Effector memory CD8-positive, alpha-beta T cell (primary cell): ENCODE measurements at places on chromosomes 7 and 10.

DNA sequence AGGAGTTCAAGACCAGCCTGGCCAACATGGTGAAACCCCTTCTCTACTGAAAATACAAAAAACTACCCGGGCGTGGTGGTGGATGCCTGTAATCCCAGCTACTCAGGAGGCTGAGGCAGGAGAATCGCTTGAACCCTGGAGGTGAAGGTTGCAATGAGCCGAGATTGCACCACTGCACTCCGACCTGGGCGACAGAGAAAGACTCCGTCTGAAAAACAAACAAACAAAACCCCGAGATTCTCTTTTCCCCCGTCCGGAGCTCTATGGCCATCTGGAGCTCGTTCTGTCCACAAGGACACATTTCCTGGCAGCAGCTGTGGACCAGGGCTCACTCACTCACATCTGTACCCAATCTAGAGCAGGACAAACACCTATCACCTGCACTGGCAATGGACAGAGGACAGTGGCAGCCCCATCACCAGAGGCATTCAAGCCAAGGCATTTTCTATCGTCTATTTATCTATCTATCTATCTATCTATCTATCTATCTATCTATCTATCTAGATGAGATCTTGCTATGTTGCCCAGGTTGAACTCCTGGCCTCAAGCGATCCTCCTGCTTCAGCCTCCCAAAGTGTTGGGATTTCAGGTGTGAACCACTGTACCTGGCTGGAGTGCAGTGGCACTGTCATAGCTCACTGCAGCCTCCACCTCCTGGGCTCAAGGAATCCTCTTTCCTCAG lies 167.1 kb upstream of the TNRC18 start:
- H3K27me3 ChIP-seq: peaks cover 12% of the 10 kb centered on the region
- DNase-seq: no peak
- peaks cover 14% of the 10 kb centered on the region for H3K4me1 ChIP-seq
- H3K36me3 ChIP-seq: peaks cover 10% of the 10 kb centered on the region
- H3K4me3 ChIP-seq: peak overlapping the region; percentile 43
- no peak overlapping the region for H3K27ac ChIP-seq

DNA sequence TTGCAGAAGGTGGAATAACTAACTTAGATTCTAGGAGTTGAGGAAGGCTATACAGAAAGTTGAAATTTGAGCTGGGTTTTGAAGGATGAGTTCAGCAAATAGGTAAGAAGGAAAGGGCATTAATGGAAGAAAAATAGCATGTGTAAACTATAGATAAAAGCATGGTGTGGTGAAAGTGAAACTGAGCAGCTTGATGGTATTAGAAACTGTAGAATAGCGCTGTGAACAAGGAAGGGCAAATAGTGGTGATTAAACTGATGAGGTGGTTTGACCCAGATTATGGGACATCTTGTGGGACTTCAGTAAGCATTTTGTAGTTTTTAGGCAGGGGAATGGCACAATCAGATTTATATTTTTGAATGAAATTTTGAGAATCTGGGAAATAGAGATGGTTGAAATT lies 90.5 kb downstream of the EXOC6 start:
- no peak overlapping the region for H3K4me3 ChIP-seq
- no peaks in the 10 kb centered on the region for H3K4me1 ChIP-seq
- peaks cover 2% of the 10 kb centered on the region for H3K36me3 ChIP-seq
- H3K27ac ChIP-seq: no peak overlapping the region
- DNase-seq: no peak
- no peaks in the 10 kb centered on the region for H3K27me3 ChIP-seq

DNA sequence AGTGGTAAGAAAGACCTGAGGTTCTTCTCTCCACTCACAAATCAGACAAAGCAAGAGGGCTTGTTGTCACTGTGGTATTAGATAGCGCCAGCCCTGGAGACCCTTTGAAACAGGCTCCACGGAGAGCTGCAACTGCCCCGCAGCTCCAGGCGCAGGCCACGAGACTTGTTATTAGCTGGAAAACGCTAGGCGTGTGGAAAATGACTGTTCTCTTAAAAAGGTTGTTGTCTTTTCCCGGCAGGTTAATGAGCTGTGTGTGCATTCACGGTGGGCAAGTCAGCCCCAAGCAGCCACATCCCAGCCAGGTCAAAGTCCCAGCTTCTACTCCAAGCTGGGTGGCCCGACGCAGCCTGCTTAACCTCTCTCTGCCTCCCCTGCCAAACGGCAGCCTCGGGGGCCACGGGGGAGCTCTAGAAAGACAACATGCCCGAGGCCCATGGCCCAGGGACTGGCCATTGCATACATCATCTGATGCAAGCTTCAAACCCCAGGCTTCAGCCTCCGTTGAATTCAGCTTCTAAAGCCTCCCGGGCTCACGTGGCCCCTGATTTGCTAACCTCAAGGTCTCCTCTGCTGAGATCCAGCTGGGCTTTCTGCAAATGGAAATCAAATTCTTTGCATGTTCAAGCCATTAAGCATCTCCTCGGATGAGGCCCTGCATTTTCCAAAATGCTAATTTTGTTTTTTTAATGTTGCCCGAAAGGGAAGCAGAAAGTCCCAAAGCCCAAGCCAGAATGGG lies 61.3 kb upstream of the DNAAF5 start:
- no peaks in the 10 kb centered on the region for H3K27me3 ChIP-seq
- no peak overlapping the region for H3K4me3 ChIP-seq
- no peaks in the 10 kb centered on the region for H3K36me3 ChIP-seq
- H3K4me1 ChIP-seq: peaks cover 2% of the 10 kb centered on the region

DNA sequence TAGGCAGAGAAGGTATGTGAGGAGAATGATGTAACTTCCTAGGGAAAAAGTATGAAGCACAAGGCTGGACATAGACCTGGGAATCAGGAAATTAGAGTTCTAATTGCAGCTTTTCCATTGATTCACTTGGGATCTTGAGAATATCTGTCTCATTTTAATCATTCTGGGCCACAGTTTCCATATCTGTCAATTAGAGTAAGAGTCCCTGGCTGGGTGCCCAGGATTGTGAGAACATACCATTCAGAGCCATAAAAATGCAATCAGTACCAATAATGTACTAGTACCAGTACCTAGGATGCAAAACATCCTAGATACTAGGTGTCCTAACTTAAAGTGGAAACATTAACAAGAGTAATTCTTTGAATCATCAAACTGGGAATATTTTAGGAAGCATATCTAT lies 29.6 kb downstream of the CAV1 start:
- no peak overlapping the region for H3K4me3 ChIP-seq
- no peaks in the 10 kb centered on the region for H3K4me1 ChIP-seq
- no peak for DNase-seq

- no peak overlapping the region for H3K27ac ChIP-seq
- H3K27me3 ChIP-seq: no peaks in the 10 kb centered on the region
- DNase-seq: no peak
- no peaks in the 10 kb centered on the region for H3K4me1 ChIP-seq
- H3K4me3 ChIP-seq: no peak overlapping the region
- no peaks in the 10 kb centered on the region for H3K36me3 ChIP-seq
Measured at GRCh38 chr7:117816727-117817126, 56.5 kb downstream of the CTTNBP2 start.

- no peak for DNase-seq
- H3K4me1 ChIP-seq: peaks cover 23% of the 10 kb centered on the region
- no peak overlapping the region for H3K27ac ChIP-seq
- H3K4me3 ChIP-seq: no peak overlapping the region
- H3K27me3 ChIP-seq: no peaks in the 10 kb centered on the region
- peaks cover 4% of the 10 kb centered on the region for H3K36me3 ChIP-seq
Measured at GRCh38 chr10:12556039-12556438, 206.7 kb downstream of the CAMK1D start.

DNA sequence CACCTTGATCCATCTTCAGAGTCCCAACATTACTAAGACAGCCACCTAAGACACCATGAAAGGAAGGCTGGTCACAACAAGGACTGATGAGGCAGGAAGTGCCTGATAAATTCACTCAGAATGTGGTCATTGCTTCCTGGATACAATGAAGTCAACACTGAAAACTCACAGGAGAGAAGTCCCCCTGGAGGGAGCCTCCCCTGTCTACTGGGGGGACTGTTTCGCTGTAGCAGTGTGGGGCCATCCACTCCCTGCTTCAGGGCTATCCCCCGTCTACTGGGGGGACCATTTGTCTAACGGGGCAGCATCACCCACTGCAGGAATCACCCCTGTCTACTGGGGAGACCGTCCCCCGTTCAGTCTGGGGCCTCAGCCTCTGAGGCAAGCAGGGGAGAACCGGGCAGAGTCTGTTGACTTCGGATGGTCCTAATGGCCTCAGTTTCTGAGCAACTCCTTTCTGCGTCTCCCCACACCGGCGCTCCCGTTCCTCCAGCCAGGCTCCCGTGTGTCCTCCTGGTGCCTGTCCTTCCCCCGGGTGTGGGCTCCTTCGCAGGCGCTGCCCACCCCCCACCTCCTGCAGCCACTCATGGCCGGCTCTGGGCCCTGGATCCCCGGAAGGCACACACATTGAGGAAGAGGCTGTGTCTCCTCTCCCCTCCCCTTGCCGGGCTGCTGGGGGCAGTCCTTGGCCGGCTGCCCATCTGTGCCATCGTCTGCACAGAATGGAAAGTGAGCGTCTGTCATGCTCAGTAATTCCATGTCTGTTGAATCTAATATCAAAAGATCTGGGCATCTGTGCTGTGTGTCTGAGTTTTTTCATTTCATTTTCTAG lies 59.9 kb upstream of the DNAJB6 start:
- peak; percentile 36 for DNase-seq
- H3K36me3 ChIP-seq: peaks cover 11% of the 10 kb centered on the region
- peaks cover 6% of the 10 kb centered on the region for H3K27me3 ChIP-seq
- peak overlapping the region; percentile 12 for H3K4me3 ChIP-seq

- no peak overlapping the region for H3K4me3 ChIP-seq
- no peaks in the 10 kb centered on the region for H3K36me3 ChIP-seq
- H3K4me1 ChIP-seq: no peaks in the 10 kb centered on the region
- H3K27me3 ChIP-seq: peaks cover 22% of the 10 kb centered on the region
- DNase-seq: no peak
Measured at GRCh38 chr7:22256541-22257096, 100.3 kb downstream of the RAPGEF5 start.

DNA sequence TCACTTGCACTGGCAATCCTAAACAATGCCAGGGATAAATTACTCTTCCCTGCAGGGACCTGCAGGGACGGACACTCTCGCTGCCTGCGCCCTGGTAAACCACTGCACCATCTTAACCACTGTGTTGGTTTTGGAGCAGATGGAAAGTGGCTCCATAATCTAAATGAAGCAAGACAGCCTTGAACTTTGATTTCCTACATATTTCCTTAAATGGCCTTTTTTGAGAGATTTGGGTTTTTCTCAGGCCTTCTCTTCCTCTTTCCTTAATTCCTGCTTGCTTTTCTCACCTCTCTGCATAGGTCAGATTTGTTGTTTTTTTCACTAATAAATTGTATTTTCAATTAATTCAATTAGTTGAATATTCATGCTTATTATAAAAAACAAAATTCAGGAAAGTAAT lies 2.8 kb downstream of the PILRA start:
- no peak overlapping the region for H3K27ac ChIP-seq
- DNase-seq: no peak
- no peaks in the 10 kb centered on the region for H3K27me3 ChIP-seq

DNA sequence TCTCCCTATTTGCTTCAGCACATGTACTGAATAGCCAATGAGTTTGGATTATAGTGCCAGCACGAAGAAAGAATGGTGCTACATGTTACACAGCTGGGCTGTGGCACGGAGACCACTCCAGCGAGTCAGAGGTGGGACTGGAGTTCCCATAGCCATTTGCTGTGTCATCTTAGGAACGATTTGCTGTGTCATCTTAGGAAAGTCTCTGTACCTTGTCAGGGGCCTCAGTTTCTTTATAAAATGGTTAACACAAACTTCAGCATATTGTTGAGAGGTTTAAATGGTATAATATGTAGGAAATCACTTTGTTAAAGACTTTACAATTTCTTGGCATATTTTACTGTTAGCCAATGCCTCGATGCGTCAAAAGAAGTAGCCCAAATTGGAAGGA lies 609.4 kb downstream of the LRMDA start:
- no peak for DNase-seq
- H3K36me3 ChIP-seq: no peaks in the 10 kb centered on the region
- no peak overlapping the region for H3K27ac ChIP-seq
- no peaks in the 10 kb centered on the region for H3K4me1 ChIP-seq

- H3K36me3 ChIP-seq: no peaks in the 10 kb centered on the region
- H3K4me1 ChIP-seq: no peaks in the 10 kb centered on the region
- DNase-seq: no peak
- H3K27me3 ChIP-seq: no peaks in the 10 kb centered on the region
Measured at GRCh38 chr7:76515999-76516443, 5.7 kb downstream of the UPK3B start.

DNA sequence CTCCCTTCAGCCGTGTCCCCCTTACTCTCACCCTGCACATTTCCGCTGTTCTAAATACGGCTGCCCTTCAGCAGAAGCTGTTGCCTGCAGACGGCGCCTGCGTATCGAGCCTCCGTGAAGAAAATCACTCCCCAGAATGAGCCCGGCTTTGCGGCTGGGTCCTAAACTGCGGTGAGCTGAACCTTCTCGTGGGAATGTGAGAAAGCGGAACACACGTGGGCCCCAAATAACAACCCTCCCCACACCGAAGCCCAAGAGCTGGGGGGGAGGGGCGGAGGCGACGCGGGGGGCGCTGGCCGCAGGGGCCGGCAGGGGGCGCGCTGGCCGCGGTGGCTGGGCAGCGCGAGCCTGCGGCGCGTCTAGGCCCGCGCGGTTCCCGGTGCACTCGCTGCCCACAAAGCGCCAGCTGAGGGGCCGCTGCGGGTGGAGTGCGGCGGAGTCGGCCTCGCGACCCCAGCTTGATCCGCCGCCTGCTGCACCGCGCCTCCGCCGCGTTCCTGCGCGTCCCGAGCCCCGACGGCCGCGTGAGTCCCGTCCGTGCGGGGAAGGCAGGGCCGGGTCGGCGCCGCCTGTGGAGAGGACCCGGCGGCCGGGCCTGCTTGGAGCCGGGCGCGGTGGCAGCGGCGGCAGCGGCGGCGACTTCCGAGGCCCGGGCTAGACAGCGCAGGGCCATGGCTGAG lies at the start of gene ZNF398:
Gene ZNF398, plus strand, starts transcription at position 382 of the 680 bp plus-strand sequence. Its CDS starts 290 bp downstream, at position 672.
- no peaks in the 10 kb centered on the region for H3K27me3 ChIP-seq
- peaks cover 16% of the 10 kb centered on the region for H3K36me3 ChIP-seq
- peak within 1 kb of the TSS; percentile 77 for H3K27ac ChIP-seq
- H3K4me3 ChIP-seq: peak within 1 kb of the TSS; percentile 82
- DNase-seq: peak; percentile 79

- no peak for DNase-seq
- no peaks in the 10 kb centered on the region for H3K36me3 ChIP-seq
- no peaks in the 10 kb centered on the region for H3K27me3 ChIP-seq
- no peak overlapping the region for H3K4me3 ChIP-seq
- H3K27ac ChIP-seq: no peak overlapping the region
Measured at GRCh38 chr7:18754766-18755165, 259.2 kb downstream of the HDAC9 start.

GRCh38 chr10:132410056-132410778 lies 13.2 kb downstream of the PWWP2B start:
- no peak for DNase-seq
- peaks cover 15% of the 10 kb centered on the region for H3K4me1 ChIP-seq
- H3K4me3 ChIP-seq: no peak overlapping the region
- peaks cover 27% of the 10 kb centered on the region for H3K36me3 ChIP-seq
- no peaks in the 10 kb centered on the region for H3K27me3 ChIP-seq

GRCh38 chr10:20100171-20100570 lies 283.9 kb downstream of the PLXDC2 start:
- no peaks in the 10 kb centered on the region for H3K27me3 ChIP-seq
- no peaks in the 10 kb centered on the region for H3K4me1 ChIP-seq
- no peak overlapping the region for H3K27ac ChIP-seq
- no peaks in the 10 kb centered on the region for H3K36me3 ChIP-seq
- no peak for DNase-seq
- no peak overlapping the region for H3K4me3 ChIP-seq
